ENCODE measurements at places on chromosomes 2 and 18. TPM values are rescaled to one million over a fixed set of nuclear protein-coding genes. Genes with fewer than 3 reads are reported as not detected.

Gene MARCHF7
- 65.2 TPM for total RNA-seq

Gene EN1
- total RNA-seq, result not detected

Gene MARCO
- total RNA-seq, result 2.0 TPM

DNA sequence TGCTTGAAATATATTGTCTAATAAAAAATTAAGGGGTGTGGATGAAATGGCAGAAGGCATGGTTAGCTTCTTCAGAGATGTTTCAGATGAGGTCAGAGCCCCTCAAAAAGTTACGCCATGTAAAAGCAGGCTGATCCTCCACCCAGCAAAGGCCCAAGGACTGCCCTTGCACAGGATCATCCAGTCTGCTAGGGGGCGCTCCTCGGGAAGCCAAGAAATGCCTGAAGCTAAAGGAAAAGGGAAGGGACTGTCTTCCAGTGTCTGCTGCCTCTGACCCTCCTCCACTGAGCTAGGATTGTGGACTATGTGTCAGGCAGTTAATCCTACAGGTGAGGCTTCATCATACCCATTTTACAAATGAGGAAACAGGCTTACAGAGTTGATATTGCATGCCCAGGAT is 33.8 kb upstream of the TEX51 start:
- H3K4me3 ChIP-seq, result no peak overlapping the region
- H3K27ac ChIP-seq, result no peak overlapping the region
- no peaks in the 10 kb centered on the region for H3K27me3 ChIP-seq
- no peaks in the 10 kb centered on the region for H3K4me1 ChIP-seq
- H3K36me3 ChIP-seq, result no peaks in the 10 kb centered on the region

- no peak overlapping the region for H3K4me3 ChIP-seq
- H3K27ac ChIP-seq, result no peak overlapping the region
- DNase-seq, result no peak
- no peaks in the 10 kb centered on the region for H3K4me1 ChIP-seq
- no peaks in the 10 kb centered on the region for H3K27me3 ChIP-seq
Measured at GRCh38 chr2:127598711-127599110, 47.2 kb upstream of the GPR17 start.

Gene ITGA4
- 40.4 TPM for total RNA-seq

DNA sequence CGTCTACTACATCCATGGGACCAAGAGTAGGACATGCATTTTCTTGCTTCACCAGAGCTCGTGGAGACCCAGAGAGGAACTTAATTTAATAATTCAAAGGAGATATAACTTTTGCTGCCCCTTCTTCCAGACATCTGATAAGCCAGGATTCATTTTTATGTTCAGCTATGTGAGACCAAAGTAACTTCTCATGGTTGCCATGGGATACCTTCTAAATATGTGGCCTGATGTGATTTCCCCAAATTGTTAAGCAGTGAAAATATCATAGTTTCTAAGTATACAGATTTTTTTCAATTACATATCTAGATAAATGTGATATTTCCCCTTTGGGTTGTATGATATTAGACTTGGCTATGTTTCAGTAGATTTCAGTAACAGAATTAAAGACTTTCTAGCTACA is 185.5 kb upstream of the FN1 start:
- H3K27me3 ChIP-seq, result no peaks in the 10 kb centered on the region
- H3K36me3 ChIP-seq, result no peaks in the 10 kb centered on the region
- H3K4me3 ChIP-seq, result no peak overlapping the region
- H3K4me1 ChIP-seq, result peaks cover 29% of the 10 kb centered on the region
- H3K27ac ChIP-seq, result no peak overlapping the region

Gene IL1F10
- total RNA-seq, result not detected

Gene CYP27C1
- total RNA-seq, result not detected

DNA sequence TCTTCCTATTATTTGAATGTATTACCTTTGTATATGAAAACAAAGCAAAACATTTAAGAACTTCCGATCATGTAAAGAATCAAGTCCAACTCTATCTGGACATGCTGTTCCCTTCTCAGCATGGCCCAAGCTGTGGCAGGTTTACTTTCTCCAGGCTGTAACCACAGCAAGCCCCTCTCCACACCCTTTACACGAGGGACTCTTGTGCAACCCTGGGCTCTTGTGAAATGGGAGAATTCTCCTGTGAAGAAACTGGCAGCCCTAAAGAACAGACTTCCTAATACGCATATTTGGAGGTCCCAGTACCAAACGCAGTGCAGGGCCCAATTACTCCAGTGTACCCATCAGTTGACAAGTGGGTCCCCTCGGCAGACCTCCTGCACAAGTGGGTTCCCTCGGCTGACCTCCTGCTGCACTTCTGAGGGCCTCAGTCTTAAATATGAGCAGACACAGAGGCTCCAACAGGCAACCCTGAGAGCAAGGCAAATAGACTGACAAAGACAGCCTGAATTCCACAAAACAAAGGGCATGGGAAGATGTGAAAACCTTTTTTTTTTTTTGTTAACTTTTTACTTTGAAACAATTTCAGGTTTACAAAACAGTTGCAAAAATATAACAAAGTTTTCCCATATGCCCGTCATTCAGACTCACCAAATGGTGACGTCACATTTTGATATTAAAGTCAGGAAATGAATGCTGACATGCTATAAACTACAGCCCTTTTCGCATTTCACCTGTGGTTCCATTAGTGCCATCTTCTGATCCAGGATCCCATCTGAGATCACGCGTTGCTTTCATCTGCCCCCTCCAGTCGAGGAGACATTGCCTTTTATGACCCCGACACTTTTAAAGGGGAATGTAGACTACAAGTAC is 78.2 kb downstream of the FBXO15 start:
- no peaks in the 10 kb centered on the region for H3K27me3 ChIP-seq
- H3K4me3 ChIP-seq, result no peak overlapping the region
- no peak for DNase-seq
- H3K27ac ChIP-seq, result no peak overlapping the region
- no peaks in the 10 kb centered on the region for H3K4me1 ChIP-seq
- H3K36me3 ChIP-seq, result no peaks in the 10 kb centered on the region

DNA sequence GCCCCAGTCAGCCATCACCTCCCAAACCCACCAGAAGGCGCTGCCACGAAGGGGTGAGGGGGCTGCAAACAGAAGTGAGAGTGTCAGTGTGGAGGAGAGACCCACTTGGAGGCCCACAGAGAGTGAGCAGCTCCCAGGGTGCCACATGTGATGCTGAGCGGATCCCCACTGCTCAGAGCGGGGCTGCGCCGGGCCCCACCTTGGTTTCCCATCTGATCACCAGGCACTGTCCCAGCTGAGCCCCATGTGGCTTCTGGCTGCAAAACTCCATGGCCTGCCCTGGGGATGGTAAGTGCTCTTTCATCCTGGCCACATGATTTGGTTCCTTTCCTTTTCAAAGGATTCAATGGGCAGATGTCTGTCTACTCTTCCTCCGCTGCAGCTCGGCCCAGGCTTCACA is 23.8 kb downstream of the SNORC start:
- DNase-seq, result peak; percentile 10
- H3K4me1 ChIP-seq, result no peaks in the 10 kb centered on the region
- peaks cover 6% of the 10 kb centered on the region for H3K36me3 ChIP-seq
- H3K27ac ChIP-seq, result no peak overlapping the region
- no peaks in the 10 kb centered on the region for H3K27me3 ChIP-seq

Gene RAB6C
- 0.18 TPM for total RNA-seq

DNA sequence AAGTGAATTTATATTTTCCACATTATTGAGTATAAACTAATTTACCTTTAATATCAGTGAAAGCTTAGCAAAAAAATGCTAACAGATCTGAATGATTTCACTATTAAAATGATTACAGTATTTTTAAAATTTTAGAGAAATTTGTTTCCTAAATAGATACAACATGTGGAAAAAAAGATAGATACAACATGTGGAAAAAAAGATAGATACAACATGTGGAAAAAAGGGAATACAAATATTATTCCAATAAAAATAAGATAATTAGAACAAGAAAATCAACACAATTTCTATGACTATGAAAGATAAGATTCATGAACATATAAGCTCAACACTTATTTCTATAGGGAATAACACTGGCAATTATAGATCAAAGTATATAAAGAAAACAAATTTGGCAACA is 865.9 kb upstream of the VRK2 start:
- DNase-seq, result no peak
- no peaks in the 10 kb centered on the region for H3K36me3 ChIP-seq
- H3K4me1 ChIP-seq, result no peaks in the 10 kb centered on the region
- H3K4me3 ChIP-seq, result no peak overlapping the region

Gene RUFY4
- total RNA-seq, result not detected

Gene SCN7A
- total RNA-seq, result 6.7 TPM

DNA sequence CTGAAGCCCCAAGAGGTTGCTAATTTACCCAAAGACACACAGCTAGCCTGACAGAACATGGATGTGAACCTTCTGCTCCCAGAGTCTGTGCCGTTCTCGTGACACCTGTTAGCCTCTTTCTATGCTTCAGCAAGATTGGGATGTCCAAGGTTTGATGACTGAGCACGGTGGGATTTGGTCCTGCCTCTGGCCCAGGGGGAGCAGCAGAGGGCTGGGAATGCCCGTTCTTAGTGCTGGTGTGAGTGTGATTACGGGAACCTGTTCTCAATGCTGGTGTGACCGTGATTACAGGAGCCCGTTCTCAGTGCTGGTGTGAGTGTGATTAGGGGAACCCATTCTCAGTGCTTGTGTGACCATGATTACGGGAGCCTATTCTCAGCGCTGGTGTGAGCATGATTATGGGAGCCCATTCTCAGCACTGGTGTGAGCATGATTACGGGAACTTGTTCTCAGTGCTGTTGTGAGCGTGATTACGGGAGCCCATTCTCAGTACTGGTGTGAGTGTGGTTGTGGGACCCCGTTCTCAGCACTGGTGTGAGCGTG is 67.3 kb upstream of the SNTG2 start:
- DNase-seq, result no peak
- no peaks in the 10 kb centered on the region for H3K27me3 ChIP-seq
- H3K27ac ChIP-seq, result no peak overlapping the region
- H3K36me3 ChIP-seq, result no peaks in the 10 kb centered on the region
- no peak overlapping the region for H3K4me3 ChIP-seq

GRCh38 chr2:53210538-53210937 is 557.1 kb upstream of the CHAC2 start:
- DNase-seq, result no peak
- no peaks in the 10 kb centered on the region for H3K4me1 ChIP-seq
- no peaks in the 10 kb centered on the region for H3K36me3 ChIP-seq
- no peak overlapping the region for H3K27ac ChIP-seq

Gene DPYSL5
- not detected for total RNA-seq

Gene PREB
- total RNA-seq, result 71.9 TPM

Gene TUBA4B
- not detected for total RNA-seq

DNA sequence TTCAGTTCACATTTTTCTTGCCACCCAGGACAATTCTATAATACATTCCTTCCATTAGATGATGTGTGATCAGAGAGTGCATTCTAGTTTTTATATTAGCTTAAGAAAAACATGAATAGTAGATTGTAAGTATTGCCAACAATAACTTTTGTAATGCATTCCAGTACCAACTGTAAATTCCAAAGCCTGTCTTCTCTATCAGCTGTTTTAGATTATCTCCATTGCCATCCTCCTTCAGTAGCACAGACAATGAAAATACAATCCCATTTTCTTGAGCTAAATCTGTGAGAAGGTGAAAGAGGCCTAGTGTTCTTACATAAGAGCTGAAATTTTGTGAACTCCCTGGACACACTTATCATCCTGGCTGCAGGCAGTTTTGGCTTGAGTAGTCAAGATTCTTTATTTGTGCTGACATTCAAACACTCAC is 103.9 kb downstream of the CCBE1 start:
- H3K36me3 ChIP-seq, result no peaks in the 10 kb centered on the region
- H3K27ac ChIP-seq, result no peak overlapping the region
- no peak for DNase-seq
- no peak overlapping the region for H3K4me3 ChIP-seq
- no peaks in the 10 kb centered on the region for H3K27me3 ChIP-seq

Gene ACMSD
- total RNA-seq, result not detected

Gene MALL
- not detected for total RNA-seq

Gene FBLN7
- 2.2 TPM for total RNA-seq

GRCh38 chr18:70047931-70048603 is 100.4 kb upstream of the CD226 start:
- no peaks in the 10 kb centered on the region for H3K27me3 ChIP-seq
- no peak overlapping the region for H3K4me3 ChIP-seq
- no peaks in the 10 kb centered on the region for H3K4me1 ChIP-seq
- H3K27ac ChIP-seq, result no peak overlapping the region
- DNase-seq, result peak; percentile 4
- H3K36me3 ChIP-seq, result peaks cover 20% of the 10 kb centered on the region

- H3K4me1 ChIP-seq, result no peaks in the 10 kb centered on the region
- H3K36me3 ChIP-seq, result no peaks in the 10 kb centered on the region
- DNase-seq, result no peak
- no peaks in the 10 kb centered on the region for H3K27me3 ChIP-seq
- no peak overlapping the region for H3K4me3 ChIP-seq
Measured at GRCh38 chr2:54310311-54310710, 54.3 kb upstream of the TSPYL6 start.

- no peak for DNase-seq
- H3K27ac ChIP-seq, result no peak overlapping the region
- no peaks in the 10 kb centered on the region for H3K36me3 ChIP-seq
- no peaks in the 10 kb centered on the region for H3K27me3 ChIP-seq
Measured at GRCh38 chr2:145116056-145116455, 596.1 kb upstream of the ZEB2 start.

Gene IDH1
- total RNA-seq, result 102 TPM

DNA sequence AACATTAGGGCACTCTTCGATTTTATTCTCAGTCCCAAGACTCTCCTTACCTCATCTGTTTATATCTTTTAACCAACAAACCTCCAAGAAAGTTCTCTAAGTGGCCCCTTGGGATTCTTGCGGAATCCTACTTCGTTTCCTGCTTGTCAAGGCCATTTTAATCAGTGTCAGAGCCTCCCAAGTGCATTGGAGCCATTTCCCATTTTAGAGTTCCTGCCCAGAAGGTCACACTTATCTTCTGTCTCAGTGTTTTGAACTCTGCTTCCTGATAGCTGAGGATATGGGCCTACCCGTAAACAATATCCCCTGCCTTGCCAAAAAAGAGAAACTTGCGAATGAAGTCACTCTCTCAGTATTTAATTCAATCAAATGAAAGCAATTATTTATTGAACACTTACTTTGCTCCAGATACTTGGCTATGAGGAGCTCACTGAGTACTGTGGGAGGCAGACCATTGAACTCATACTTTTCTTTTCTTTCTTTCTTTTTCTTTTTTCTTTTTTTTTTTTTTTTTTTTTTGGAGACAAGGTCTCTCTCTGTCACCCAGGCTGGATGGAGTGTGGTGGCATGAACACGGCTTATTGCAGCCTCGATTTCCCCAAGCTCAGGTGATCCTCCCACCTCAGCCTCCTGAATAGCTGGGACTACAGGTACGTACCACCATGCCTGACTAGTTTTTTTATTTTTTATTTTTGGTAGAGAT is 5.7 kb upstream of the NOSTRIN start:
- DNase-seq, result no peak
- H3K36me3 ChIP-seq, result no peaks in the 10 kb centered on the region
- H3K27ac ChIP-seq, result peak overlapping the region; percentile 55
- no peak overlapping the region for H3K4me3 ChIP-seq
- peaks cover 11% of the 10 kb centered on the region for H3K4me1 ChIP-seq

GRCh38 chr2:10906926-10907625 is 4.7 kb upstream of the KCNF1 start:
- H3K4me3 ChIP-seq, result no peak overlapping the region
- H3K36me3 ChIP-seq, result no peaks in the 10 kb centered on the region
- no peaks in the 10 kb centered on the region for H3K27me3 ChIP-seq
- peaks cover 7% of the 10 kb centered on the region for H3K4me1 ChIP-seq

- no peak overlapping the region for H3K4me3 ChIP-seq
- H3K27ac ChIP-seq, result no peak overlapping the region
- H3K4me1 ChIP-seq, result no peaks in the 10 kb centered on the region
- no peak for DNase-seq
Measured at GRCh38 chr2:10524341-10524740, 76.2 kb upstream of the ODC1 start.
